Hepatic stellate cell (primary cell): ENCODE measurements at places on chromosomes 5 and 9.
A peak's percentile ranks its signal among the peaks of the same experiment; 100 is the strongest.

DNA sequence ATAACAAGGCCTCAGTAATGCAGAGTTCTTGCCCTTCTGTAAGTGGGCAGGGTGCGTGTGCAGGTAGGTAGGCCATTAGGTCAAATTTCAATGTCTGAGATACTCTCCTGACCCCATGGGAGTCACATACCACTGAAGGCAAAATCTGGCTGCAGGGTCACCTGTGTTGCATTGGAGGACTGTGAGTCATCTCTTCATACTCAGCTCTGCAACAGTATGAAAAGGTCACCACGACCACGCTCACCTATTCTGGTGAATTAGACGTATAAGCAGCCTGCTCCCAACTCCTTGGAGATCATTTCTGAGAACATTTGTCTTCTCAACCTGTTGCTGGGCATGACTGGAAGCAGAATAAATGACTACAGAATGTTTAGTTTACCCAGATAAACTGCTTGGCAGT, 599.8 kb downstream of the PDE4D start:
- DNase-seq, result no peak

- peak; percentile 21 for DNase-seq
These were observed 2.8 kb upstream of the PLK2 start for GRCh38 chr5:58462623-58463230.

- DNase-seq, result no peak
These were observed 57.4 kb downstream of the PSMB7 start for GRCh38 chr9:124357721-124358361.

- no peak for DNase-seq
These were observed 243.8 kb upstream of the WWC1 start for GRCh38 chr5:168047669-168048111.

DNA sequence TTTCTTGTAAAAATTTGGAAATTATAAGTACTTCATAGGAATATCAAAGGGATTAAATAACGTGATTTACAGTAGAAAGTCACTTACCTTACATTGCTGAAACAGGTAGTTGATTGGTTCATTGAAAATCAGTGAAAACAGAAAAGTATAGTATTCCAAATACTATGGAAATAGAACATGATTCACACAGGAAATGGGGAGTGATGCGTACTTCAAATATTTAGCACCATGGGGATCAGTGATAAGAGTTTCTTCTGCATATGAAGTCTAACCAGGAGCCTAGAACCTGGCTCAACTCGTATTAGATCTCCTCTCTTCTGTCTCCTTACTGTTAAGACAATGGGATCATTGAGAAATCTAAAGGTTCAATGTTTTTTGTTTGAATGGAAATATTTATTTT, 133.3 kb downstream of the FAM174A start:
- DNase-seq, result no peak

- DNase-seq, result no peak
These were observed 1.3 kb downstream of the AK1 start for GRCh38 chr9:127876026-127876763.

- no peak for DNase-seq
These were observed 13.4 kb downstream of the LIFR start for GRCh38 chr5:38543074-38543473.

GRCh38 chr9:15403155-15403554, 19.5 kb upstream of the SNAPC3 start:
- DNase-seq, result no peak

DNA sequence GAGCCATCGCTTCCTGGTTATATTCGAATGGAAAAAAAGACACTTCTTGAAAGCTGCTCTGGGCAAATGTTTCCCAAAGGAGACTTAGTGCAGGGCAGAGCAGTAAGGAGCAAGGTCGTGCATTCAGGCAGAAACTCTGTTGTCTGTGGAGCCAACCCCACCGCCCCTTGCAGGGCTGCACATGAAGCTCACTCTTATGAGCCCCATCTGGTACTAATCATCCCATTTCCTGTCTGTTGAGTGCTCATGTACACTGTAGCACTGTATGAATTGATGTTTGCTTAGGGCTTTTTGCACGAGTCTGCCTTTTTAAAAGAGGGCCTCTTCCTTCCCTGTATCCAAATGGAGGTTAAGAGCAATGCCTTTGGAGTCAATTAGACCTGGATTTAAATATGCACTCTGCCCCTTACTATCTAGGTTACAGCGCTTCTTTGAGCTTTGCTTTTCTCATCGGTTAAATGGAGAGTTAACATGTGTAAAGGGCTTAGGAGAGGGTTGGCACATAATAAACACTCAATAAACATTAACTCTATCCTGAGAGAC, 25.4 kb downstream of the HMHB1 start:
- peak; percentile 25 for DNase-seq

- DNase-seq, result peak; percentile 18
These were observed 1062.6 kb downstream of the NR2F1-AS1 start for GRCh38 chr5:92518318-92518904.
